ENCODE measurements at places on chromosomes 1 and 21. TPM values are rescaled to one million over a fixed set of nuclear protein-coding genes. Genes with fewer than 3 reads are reported as not detected.
A peak's percentile ranks its signal among the peaks of the same experiment; 100 is the strongest.

DNA sequence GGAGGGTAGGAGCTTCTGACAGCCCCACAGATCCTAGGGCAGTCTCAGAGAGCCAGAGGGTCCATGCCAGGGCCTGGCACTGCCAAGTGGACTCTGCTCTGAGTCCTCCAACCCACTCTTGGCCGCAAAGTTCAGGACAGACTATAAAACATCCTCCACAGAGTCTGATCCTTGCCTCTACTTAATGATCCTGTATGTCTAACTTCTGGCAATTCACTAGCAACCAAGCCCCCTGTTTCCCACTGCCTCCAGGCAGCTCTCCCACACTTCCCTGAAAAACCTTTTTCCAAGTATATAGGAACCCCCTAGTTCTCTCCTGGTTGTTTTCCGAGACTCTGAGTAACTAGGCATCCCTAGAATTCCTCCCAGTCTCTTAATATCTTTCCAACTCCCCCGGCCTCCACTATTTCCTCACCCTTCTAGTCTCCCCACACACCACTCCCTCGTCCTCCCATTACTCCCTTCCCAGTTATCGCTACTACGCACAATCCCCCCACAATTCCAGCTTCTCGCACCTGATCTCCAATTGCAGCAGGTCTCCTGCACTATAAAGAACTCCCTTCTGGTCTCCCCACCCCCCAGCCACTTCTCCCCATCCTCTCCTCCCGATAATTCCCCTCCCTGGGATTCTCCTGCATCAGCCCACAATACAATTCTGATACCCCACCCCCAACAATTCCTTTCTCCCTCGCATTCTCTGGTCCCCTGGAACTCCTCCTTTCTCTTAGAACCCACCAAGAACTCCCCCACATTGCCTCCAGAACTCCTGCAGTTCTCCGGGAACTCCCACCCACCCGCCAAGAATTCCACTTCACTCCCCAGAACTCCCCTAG, 574 bp downstream of the IGSF9 start:
- DNase-seq, result no peak

- no peak for DNase-seq
These were observed 23.2 kb downstream of the F5 start for GRCh38 chr1:169563019-169563615.

GRCh38 chr1:25503551-25504426, 39.6 kb upstream of the LDLRAP1 start:
- peak; percentile 84 for DNase-seq

DNA sequence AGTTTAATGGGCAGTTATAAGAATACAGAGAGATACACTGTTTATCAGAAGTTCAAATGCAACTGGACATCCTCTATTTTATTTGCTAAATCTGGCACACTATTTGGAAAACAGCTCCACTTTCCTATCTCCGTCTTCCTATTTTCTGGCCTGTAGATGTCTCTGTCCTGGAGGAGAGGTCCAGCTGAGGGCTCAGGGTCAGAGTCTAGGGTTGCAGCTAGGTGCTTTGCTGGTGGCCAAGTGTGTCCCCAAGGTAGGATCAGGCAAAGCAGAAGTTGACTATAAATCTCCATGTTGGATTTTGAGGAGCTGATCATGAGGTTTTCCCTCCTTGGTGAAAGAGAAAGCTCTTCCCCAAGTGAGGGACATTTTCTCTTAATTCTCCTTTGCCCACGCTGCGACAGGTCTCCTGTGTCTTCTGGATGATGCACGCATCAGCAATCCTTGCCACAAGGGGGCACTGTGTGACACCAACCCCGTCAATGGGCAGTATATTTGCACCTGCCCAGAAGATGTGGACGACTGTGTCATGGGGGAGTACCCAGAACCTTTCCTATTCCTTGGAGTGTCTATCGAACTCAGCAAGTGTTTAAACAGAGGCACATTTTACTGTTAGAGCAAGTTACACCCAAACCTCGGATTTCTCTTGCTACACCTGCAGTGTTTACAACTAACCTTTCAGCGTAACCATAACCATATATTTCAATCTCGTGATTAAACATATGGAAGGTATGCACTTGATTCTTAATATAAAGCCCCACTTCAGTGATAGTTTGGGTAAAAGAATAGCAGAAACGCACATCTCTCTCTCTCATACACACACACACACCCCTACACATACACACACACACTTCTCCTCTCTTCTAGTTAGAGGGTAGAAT, 10.2 kb downstream of the ADAM30 start:
- peak; percentile 71 for DNase-seq

GRCh38 chr1:52904927-52905698, 16.4 kb downstream of the ECHDC2 start:
- DNase-seq, result no peak

DNA sequence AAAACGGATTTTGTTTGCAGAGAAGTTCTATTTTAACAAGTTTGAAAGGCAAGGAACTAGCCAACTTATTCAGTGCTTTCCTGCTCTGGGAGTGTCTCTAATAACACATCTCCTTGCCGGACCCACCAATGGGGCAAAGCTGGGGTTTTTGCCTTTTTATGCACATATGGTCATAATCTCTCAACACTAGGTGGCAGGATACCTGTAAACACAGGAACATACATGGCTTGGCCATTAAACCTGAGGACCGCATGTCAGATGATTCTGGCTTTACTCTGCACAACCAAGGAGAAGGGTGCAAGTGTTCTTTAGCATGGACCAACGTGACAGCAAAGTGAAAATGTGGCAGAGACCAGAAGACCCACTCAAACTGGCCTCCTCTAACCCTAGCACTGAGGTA, 4.9 kb downstream of the TMEM9 start:
- DNase-seq, result no peak

DNA sequence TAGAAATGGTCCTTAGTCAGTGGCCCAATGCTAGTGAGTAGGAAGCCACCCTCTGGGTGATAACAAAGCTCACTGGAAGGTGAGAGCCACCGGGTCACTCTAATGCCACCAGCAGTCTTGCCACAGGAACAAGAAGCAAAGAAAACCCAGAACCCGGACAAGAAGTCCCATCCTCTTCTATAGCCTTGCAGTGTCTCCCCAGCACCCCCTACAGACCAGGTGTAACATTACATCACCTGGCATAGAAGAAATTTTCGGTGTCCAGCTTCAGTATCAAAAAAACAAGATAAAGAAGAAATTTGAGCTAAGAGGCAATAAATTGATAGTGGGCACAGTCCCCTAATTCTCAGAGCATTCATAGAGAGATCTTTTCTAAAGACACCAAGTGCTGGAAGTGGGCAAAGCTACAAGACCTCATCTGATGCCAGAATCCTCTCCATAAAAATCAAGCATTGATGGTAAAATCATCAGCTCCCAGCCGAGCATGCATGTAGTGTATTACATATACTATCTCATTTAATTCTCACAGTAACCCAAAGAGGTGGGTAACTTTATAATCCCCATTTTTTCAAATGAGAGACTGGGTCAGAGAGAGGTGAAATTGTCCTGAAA, 491.0 kb downstream of the MATN1 start:
- DNase-seq, result no peak

DNA sequence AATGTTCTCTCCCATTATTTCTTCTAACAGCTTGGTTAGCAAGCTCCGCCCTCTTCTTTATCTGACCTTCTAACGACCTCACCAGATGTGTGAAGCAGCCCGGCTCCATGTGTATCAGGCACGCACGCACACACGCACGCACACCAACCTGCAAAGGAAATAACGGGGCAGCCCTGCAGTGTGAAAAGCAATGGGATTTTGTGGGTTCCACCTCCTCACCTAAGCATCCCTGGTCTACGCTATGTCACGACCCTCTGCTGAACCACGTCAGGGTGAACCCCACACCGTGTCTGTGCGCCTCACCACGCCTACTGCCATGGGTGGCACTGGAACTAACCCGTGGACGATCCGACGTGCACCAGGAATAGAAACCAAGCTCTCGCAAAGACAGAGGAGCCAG, 10.4 kb downstream of the SSU72 start:
- DNase-seq, result no peak

- no peak for DNase-seq
These were observed 42.4 kb upstream of the CLDN14 start for GRCh38 chr21:36522219-36522808.

The SLC44A5 gene
- total RNA-seq, result 3.4 TPM

The PDC gene
- not detected for total RNA-seq

The CLCN6 gene
- 4.3 TPM for total RNA-seq

The LCE4A gene
- not detected for total RNA-seq
